ENCODE measurements at places on chromosomes 12 and 14.

GRCh38 chr14:93538413-93538812 lies 107.7 kb downstream of the UNC79 start:
- DNase-seq: no peak

GRCh38 chr12:1102791-1103450 lies 111.9 kb downstream of the ERC1 start:
- DNase-seq: no peak

- no peak for DNase-seq
These were observed 85.6 kb downstream of the NAV3 start for GRCh38 chr12:77916276-77916675.

DNA sequence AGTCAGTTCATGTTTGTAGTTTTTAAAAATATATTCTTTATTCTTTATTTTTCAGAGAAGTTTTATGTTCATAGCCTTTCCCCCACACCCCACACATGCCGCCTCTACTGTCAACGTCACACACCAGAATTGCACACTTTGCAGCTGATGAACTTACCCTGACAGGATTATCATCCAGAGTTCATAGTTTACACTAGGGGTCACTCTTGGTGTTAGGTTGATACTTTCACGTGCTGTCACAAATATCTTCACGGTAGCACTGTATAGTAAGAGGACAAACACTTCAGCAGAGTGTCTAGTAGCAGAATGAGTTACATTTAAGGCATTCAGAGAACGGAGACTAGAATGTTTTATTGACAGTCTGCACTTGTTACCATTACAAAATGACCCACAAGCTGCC lies 5.1 kb downstream of the DPPA3 start:
- DNase-seq: no peak

DNA sequence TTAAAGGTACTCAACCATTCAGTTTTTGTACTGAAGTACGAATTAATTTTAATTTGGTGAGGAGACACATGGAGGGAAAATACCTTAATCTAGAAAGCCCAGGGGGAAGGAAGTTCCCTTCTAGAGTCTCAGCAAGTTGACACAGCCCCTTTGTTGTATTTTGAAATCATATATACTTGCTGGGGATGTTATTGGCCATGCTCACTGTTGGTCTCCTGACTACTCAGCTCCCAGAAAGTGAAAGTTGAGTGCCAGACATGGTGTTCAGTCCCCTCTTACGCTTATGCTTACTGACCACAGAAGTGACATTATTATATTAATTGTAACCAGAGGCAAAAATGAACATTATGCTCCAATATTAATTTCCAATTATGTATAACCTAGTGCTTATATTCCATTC lies 28.1 kb downstream of the ARF6 start:
- DNase-seq: no peak

DNA sequence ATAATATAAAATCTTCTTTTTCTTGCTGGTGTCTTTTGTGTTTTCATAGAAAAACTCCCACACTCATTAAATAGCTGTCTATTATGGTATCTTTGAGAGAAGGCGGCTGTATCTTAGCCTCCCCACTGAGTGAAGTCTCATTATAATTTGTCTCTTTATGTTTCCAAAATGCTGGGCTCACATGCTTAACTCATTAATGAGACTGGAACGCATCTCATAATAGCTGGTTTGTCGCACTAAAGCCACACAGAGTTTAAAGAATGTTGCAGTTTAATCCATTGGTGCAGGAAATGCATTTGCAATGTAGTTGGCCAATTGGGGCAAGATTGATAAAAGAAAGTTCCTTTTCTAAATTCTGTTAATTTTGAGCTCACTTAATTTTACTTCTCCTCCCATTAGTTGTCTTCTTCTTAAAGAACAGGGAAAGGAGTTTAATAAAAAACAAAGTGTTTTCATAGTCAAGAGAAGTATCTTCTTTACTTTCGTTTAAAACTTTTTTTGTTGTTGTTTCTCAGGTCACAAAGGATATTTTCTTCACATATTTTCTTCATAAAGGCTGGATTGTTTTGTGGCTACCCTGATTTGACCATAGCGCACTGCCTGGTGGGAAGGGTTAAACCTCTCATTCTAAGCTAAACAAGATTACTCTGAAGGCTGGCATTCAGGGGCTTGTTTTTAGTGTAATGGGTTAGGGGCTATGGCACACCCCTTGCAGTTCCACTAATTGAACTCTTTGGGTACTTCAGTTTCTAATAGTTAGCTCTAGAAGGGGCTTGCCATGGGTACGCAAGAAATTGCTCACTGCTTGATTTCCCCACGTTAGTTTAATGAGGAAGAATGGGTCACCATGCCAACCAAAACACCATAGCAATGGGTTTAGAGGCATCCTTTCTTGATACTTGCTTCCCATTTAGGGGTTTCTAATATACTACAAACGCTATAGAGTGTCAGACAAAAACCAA lies 197.0 kb downstream of the TMTC2 start:
- DNase-seq: no peak

DNA sequence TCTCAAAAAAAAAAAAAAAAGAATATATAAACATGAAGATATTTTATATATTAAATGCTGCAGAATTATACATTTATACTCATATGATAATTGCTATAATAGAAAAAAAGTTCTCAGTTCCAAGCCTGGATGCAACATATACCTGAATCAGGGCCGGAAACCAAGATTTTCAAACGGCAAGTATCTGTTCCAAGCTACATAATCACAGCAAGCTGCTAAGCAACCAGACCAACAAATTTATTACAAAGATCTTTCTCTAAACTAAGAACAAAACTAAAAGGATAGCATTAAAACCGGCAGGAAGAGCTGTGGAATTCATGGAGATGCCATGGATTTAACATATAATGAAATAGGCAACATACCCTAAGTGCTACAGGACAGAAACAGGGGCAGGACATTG lies 7.1 kb downstream of the RACGAP1 start:
- DNase-seq: no peak

GRCh38 chr14:91280129-91280528 lies 35.6 kb upstream of the GPR68 start:
- no peak for DNase-seq

GRCh38 chr12:49008943-49009342 lies 9.6 kb downstream of the PRKAG1 start:
- no peak for DNase-seq

GRCh38 chr14:104221636-104222369 lies 83.4 kb downstream of the KIF26A start:
- DNase-seq: no peak

GRCh38 chr12:54795644-54796043 lies 58.7 kb upstream of the MUCL1 start:
- DNase-seq: no peak

DNA sequence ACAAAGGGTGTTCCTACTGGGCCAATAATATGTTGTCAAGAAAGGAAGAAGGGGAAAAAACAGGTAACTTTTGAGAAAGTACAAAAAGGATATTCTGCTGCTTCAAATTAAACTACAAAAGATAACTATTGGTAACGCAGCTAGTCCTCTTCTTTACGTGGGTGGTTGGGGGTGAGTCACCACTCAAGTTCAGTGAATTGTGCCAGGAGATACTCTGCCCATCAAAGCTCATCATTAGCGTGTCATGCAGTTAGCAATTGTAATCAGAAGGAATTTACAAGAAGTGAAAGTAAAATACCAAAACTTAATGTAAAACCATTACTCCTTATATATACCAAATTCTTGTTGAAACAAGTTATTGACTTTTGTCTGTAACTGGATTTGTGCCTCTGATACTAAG lies 342.0 kb downstream of the NPAS3 start:
- no peak for DNase-seq

GRCh38 chr12:120795441-120796178 lies 70.0 kb downstream of the ACADS start:
- DNase-seq: no peak

DNA sequence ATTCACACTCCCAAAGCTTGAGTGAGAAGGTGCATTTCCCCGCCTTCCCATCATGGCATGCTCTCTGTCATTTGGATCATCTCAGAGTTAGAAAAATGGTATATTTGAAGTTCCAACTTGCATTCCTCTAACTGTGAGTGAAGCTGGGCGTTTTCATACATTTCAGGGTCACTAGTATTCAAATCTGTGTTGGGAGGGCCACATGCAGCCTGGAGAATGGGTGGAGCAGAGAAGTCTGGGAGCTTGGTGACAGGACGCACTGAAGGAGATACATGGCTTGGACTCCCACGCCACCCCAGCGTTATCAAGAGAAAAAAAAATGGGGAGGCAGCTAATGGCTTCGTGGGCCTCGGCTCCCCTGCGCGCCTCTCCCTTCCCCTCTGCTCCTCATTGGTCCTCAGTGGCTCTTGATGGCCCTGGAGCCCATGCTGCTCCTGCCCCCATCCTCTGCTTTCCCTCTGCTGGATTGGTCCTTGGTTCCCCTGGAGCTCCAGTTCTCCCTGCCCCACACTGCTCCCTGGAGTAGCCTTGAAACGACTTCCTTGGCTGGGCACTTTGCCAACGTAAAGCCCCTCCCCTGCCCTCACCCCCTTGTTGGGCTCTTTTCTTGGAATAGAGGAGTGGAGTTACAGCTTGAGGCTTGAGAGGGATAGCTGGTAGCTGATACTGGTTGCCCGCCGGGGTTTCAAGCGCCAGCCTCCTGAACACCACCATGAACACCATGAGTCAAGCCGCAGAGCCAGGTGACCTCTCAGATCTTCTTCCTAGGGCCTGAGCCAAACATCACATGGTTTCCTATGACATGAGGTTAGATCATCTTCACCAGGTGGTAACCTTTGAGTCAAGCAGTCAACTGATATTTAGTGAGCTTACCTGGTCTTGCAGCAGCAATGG lies 139.6 kb downstream of the PRKCH start:
- DNase-seq: peak; percentile 54

DNA sequence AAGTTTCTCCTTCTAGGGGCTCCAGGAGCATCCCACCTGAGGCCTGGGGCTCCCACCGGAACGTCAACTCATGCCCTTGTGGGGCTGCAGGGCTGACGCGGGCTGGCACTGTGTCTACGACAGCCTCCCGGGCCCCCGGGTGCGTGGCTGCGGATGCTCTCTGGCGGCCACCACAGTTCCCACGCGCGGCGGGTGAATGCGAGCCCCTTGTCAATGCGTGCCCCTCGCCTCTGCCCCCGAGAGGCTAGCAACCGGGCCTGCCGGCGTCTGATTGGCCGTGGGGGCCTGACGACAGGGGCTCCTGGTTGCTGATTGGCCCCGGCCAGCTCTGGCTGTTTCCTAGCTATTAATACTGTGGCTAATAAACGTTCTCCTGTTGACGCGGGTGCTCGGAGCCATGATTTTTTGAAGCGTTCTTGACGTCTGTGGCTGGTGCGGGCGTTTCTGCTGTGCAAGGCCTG lies 1.8 kb upstream of the MEG3 start:
- no peak for DNase-seq

GRCh38 chr12:51841727-51842126 lies 6.8 kb downstream of the FIGNL2 start:
- DNase-seq: no peak

GRCh38 chr12:104006929-104007328 lies 41.3 kb downstream of the TDG start:
- no peak for DNase-seq

- DNase-seq: no peak
These were observed 28.6 kb downstream of the PYM1 start for GRCh38 chr12:55899082-55899481.

GRCh38 chr12:122834104-122834920 lies 945 bp upstream of the HIP1R start:
- DNase-seq: no peak

GRCh38 chr12:3998968-3999792 lies 126.0 kb upstream of the PARP11 start:
- no peak for DNase-seq

DNA sequence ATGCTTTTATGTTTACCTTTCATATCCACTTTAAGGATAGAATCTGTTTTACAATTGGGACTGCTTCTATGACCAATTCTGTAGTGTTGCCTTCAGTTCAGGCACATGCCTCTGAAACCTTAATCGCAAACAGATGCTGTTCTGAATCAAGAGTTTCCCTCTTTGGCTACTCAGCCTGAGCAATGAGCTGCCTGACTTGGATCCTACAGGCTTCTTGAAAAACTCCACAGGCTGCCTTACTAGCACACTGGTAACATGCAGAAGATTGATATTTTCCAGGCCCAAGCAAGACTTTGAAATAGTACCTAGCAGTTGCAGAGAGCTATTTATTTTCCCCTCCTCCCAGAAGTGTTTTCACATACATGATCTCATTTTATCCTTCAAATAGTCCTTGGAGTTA lies 34.8 kb upstream of the PMCH start:
- DNase-seq: no peak

- DNase-seq: no peak
These were observed 18.3 kb downstream of the MLH3 start for GRCh38 chr14:75032939-75033338.

- peak; percentile 58 for DNase-seq
These were observed 44.8 kb upstream of the GZMB start for GRCh38 chr14:24678801-24679247.

Data from T-helper 22 cell (primary cell).